Transverse colon (tissue), 4 donors: ENCODE measurements at places on chromosomes 1 and 21.

- DNase-seq, result peak; percentile 60
Measured at GRCh38 chr1:21268281-21269239, 21.7 kb downstream of the ECE1 start.

DNA sequence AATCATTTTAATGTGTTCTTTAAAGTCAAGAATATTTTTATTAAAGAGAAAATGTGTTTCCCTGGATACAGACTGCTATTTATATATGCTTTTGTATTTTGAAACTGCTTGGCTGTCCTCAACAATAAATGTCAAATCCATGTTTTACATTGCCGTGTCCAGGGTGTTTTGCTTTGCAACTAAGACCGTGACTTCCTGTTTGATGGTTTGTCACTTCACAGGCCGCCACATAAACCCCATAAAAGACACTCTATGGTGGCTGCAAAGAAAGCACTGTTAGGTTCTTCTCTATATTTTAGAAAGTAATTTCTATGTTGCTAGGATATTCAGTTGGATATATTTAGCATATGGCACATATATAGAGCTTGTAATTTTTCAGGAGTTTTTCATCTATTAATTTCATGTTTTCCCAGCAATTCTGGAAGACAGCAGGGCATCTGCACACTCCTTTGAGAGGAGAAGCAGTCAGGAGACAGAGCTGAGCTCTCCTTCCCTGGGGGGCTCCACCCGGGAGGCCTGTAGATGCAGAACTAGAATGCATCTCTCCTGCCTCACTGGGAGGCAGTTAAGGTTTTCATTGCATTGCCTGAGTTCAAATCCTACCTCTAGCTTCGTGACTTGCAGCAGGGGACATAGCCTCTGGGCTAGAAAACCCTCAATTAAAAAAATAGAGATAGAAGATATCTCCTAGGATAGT, 33.1 kb downstream of the PRDM2 start:
- no peak for DNase-seq

DNA sequence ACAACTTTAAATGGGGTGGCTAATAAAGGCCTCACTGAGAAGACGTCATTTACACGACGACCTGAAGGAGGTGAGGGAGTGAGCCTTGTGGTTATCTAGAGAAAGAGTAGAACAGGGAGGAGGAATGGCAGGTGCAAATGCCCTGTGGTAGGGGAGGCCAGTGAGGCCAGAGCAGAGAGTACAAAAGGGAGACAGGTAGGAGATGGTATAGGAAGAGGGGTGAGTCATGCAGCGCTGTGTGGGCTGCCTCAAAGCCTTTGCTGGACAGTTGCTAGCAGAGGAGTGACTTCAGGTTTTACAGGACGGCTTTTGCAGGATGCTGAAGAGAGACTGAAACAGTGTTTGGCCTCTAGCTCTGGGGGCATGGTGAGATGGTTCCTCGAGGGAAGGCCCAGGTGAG, 116.0 kb downstream of the IER5 start:
- no peak for DNase-seq

DNA sequence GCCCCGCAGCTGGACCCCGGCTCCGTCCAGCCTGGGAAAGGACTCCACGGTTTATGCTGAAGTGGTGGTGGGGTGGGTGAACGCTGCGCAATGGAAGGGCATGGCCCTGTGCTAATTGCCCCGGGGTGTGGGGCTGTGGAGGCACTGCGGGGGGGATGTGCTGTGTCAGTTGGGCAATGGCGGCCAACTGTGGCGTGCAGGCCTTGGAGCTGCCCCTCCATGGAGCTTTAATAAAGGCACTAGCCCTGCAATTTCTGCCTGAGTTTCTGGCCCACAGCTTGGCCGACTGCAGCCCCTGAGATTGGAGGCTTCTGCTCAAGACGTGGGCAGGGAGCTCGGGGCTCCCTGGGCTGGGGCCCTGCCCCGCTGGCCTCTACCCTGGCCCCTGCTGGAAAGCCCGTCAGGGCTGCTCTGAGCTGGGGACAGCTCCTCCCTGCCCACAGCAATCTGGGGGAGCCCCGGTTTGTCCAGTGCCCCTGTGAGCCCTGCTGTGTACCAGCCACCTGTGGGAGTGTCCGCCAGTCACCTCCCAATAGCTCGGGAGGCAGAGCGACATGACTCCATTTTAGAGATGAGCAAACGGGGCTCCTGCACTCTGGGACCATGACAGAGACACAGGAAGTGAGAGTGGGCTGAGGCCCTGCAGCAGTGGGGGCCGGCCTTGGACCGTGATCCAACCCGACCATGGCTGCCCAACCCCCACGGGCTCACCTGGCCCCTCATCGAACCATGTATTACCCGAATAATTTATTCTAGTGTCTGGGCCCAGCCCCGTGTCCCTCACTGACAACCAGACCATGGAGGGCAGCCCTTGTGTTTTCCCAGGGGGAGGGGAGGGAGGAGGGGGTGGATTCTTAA, 8.7 kb upstream of the TNFRSF14 start:
- peak; percentile 51 for DNase-seq

DNA sequence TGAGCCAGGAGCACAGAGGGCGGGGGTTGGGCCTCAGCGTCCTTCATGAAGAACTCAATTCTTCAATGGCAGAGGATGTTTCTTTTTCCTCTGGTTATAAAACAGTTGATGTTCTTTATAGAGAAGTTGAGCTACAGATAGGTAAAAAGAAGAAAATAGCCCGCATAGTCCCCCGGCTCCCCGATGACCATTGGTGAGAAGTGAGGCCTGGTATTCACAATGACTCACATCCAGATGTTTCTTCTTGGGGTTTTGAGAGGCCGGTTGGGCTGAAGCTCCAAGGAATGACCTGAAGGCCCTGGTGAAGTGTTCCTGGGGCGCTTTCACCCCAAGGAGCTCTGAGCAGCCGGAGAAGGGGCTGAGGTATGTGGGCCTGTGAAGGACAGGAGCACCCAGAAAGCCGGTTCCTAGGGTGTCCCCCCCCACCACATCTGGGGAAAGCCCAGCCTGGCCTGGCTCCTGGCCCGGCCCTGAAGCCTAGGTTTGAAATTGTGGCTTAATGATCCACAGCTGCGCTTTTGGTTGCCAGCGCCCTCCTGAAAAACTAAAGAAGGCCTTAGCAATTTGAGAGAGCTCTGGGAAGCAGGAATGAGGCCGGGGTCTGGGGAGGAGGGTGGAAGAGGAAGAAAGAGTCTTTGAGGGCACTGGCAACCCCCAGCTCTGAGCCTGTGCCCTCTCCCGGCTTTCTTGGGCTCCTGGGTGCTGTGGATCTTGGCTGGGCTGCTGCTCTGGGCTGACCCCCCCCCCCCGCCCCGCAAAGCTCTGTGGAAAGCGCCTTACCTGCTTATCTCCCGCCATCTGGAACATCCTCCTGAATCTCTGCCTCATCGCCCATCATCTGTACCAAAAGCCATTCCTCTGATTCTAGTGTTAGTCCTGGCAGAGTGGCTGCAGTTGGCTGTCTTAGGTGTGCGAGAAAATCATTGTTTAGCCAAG, 444.7 kb downstream of the CAMTA1 start:
- no peak for DNase-seq

- DNase-seq, result peak; percentile 94
Measured at GRCh38 chr21:43646550-43647260, 12.6 kb downstream of the HSF2BP start.

DNA sequence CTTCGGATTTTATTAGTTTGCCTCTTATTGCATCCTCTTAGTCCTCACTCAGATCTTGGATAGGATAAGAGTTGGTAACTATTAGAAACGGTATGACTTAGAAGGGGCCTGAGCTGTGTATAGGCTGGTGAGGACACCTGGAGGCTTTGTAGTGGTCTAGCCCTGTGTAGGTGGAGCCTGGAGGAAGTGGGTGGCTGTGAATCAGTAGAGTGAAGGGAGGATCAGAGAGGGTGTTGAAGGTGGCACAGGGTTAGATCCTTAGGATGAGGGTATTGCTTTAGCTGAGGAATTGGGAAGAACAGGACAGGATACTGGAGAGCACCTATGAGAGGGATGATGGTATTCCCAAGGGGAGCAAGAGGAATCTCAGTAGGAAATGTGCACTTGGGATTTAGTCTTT, 5.7 kb downstream of the VANGL1 start:
- DNase-seq, result no peak

GRCh38 chr1:16181887-16182719, 26.2 kb upstream of the EPHA2 start:
- DNase-seq, result peak; percentile 84

DNA sequence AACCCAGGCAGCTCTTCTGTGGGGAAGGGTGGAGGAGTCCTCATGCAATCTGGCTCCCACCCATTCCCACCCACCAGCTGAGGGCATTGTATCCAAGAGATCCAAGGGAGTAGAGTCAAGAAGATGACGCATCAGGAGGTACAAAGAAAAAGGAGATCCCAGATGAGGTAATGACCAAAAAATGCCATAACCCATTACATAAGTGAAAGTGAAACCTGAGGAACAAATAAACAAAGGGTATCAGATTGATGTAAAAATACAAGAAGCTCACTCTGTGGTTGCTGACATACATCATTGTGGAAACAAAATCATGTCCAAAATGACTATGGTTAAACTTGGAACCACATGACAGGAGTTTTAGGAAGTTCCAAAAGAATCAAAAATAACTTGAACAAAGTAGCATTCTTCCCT, 42.5 kb downstream of the CCN1 start:
- DNase-seq, result no peak

DNA sequence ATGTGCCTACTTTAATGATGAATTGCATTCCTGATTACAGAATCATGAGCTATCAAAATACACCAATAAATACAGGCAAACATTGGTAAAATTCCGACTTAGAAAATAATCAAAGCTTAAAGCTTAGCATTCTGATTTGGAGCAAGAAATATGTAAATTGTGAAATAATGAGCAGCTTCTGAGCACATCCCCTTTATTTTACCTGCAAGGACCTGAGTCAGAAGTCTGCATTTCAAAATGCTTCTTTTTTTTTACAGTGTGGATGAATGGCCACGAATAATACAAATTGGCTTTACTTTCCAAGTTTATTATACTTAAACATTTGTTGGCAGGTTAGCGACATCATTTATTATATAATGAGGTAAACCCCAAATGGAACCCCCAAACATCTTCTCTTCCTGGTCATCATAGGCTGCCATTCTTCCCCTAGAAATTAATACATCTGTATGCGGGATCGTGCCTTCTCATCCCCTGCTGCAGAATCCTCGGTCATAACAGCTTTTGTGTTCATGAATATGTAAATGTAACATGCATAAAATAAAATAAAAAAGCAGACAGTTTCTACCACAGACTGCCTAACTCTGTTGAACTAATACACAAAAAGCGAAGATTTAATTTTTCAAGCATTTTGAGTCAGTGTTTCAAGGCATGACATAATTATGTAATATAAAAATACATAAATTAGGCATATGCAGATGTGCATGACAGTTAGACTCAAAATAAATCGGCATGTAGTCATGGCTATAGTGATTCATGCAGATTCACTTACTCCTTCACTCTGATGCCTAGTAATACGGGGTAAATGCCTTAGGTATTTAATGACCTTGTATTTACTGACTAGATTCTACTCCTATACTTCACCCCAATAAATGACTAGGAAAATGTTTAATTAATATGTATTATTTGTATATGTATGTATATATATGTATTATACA, 339.7 kb downstream of the USP25 start:
- no peak for DNase-seq

DNA sequence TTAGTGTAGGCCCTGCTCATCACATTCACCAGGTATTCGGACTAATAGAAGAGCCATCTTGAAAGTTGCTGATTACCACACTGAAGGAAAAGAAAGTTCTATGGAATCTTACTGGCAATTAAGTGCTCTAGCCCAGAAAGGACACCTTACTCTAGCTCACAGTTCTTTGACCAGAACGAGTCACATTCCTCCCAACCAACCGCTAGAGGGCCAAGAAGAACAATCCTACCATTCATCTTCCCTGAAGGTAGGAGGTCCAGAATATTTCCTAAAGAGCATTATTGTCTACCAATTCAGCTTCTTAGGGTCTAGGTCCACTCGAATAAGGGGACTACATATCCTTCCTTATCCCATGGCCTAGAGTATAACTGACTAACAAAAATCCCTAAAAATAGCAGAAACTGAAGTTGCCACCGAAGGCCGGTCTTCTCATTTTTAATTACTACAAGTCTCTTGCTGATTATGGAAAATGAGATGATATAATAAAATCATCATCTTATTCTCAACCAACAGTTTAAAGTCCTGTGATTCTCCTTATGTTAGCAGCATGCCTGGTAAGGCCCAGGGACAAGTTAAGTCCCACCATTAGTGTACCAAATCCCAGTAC, 2.7 kb upstream of the FMO1 start:
- DNase-seq, result peak; percentile 28

DNA sequence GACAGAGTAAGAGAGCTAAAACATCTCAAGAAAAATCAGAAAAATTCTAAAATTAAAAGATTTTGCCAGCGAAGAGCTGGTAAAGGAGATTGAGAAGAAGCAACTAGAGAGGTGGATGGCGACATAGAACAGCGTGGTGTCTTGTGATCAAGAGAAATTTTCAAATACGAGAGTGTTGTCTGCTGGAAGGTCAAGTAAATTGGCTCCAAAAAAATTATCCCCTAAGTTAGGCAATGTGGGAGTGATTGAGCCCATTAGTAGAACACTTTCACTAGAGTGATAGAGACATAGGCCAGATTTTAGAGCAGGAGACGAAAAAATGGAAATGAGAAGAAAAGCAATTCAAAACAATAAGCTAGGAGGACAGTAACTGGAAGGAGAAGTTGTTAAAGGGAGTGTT, 94.3 kb upstream of the MPC2 start:
- DNase-seq, result no peak

DNA sequence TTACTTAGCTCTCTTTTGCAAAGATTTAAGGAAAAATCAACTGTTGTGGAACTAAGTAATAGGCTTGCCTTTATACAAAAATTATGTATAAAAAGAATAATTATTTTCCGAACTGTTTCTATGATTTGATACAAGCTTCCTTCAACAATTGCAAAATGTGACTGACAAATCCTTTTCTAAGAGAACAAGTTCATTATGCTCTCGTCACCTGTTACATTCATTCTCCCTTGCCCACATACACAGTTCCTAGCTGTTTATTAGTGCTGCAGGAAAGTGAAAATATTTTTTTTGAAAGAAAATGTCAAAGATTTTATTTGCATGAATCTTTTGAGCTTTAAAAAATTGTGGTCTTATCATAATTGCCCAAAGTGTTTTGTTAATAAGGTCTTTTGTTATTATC, 466.2 kb downstream of the USP25 start:
- DNase-seq, result no peak
